ENCODE measurements at places on chromosomes 1 and 21. TPM values are rescaled to one million over a fixed set of nuclear protein-coding genes. Genes with fewer than 3 reads are reported as not detected.

The RNF2 gene
- total RNA-seq, result 34.6 TPM

The IGSF9 gene
- total RNA-seq, result 13.8 TPM

The SLFNL1 gene
- total RNA-seq, result 0.68 TPM

The LCE1E gene
- not detected for total RNA-seq

The VPS72 gene
- 52.1 TPM for total RNA-seq

The USH2A gene
- total RNA-seq, result 0.23 TPM

The TNFSF18 gene
- not detected for total RNA-seq

The ADCY10 gene
- 0.13 TPM for total RNA-seq

The SELE gene
- 5.4 TPM for total RNA-seq

The RGS4 gene
- total RNA-seq, result 1.6 TPM

The S100A8 gene
- 31.6 TPM for total RNA-seq

The ADAMTSL4 gene
- total RNA-seq, result 48.2 TPM

DNA sequence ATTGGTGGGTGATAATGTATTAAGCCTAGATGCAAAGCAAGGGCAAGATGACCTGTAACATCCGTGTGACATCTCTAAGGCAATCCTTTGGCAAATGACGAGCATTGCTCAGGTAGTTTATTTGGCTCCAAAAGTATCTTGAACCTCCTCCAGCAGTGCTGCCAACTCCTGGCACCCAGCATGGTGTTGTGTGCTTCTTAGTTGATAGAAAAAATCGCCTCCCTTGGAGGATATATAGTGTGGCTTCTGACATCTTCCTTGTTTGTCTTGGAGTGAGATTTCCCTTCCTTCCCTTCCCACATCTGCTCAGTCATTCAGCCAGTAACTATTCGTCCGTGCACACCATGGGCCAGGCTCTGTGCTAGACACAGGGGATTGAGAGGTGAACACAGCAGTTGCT is 121.8 kb downstream of the TOMM20 start:
- DNase-seq, result no peak

DNA sequence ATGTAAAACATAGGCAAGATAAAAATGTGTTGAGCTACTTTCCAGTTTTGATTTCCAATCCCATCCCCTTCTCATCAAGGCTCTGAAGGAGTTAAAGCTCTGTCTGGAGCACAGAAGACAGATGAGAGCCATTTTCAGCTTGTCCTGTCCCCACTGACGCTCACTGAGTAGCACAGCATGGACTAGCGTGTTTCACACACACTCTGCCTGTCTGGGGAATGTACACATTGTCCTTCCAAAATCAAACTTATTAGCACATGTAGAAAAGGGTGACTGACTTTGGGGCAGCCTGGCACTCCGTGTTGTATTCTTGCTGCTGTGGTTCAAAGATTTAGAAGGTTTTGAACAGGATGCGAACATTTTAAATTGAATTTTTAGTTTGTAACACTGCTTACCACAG is 139.2 kb downstream of the NEK7 start:
- no peak for DNase-seq

DNA sequence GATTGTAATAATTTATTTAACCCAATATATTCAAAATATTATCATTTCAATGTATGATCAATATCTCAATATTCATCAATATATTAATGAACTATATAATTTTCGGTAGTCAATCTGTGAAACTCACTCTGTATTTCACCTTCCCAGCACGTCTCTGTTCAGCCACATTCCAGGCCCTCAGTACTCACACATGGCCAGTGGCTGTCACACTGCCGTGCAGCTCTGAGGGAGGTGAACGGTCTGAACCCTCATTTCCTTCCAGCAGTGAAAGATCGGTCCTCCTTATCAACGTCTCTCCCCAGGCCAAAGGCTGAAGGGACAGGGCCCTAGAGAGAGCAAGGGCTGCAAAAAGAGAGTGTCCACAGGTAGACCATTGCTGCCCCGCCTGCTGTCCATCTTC is 39.5 kb upstream of the ZNF124 start:
- DNase-seq, result no peak

GRCh38 chr1:208216062-208216461 is 28.1 kb downstream of the PLXNA2 start:
- no peak for DNase-seq

- DNase-seq, result no peak
Measured at GRCh38 chr1:20439282-20439681, 46.7 kb downstream of the CAMK2N1 start.

DNA sequence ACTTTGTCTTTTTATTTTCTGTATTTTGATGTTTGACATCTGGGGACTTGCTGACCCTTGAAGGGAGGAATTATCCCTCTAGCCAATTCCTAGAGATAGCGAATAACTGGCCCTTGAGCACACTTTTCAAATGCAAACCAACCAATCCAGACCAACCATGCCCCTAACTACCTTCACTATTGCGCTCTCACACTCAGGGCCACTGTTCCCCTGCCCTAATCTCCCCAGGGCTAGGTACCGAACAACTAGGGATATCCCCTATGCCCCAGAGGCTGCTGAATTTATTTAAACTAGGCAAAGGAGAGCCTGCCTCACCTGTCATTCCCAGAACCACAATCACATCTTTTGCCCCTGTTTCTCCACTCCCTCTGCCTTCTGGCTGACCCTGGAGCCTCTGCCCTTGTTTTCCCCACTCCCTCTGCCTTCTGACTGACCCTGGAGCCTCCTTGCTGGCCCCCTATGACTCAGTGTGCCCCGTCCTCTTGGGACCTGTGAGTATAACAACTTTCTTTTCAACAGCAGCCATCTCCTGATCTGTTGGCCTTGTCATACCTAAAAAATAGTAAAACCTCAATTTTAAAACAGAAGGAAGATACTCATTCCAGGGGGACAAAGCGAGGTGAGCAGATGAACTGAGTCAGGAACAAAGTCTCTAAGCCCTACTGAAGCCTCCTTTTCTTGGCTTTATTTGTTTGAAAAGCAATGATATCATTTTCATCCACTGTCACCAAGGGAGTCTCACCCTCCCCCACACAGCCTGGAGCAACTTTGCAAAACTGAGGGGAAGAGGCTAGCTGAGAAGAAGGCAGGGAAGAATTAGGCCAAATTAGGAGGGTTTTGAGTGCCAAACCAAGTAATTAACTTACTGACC is 115.5 kb downstream of the NMNAT2 start:
- DNase-seq, result no peak

DNA sequence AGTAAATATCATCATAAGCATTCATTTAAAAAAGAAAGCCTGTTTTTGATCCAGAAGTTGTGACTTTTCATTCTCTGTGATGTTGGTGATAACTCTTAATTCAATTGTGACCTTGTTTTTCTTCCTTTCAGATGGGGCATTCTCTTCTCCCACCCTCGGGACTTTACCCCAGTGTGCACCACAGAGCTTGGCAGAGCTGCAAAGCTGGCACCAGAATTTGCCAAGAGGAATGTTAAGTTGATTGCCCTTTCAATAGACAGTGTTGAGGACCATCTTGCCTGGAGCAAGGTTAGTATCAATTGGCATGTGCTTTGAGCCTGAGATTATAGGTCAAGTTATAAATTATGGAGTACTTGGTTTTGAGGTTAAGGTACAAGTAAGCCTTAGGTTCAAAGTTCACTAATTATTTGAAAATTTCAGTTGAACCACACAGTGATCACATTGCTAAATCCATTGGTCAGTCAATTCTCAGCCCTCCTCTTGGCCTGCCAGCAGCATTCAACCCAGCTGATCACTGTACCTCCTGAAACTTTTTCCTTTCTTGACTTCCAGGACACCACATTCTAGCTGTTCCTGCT is 4.1 kb downstream of the PRDX6 start:
- DNase-seq, result no peak

DNA sequence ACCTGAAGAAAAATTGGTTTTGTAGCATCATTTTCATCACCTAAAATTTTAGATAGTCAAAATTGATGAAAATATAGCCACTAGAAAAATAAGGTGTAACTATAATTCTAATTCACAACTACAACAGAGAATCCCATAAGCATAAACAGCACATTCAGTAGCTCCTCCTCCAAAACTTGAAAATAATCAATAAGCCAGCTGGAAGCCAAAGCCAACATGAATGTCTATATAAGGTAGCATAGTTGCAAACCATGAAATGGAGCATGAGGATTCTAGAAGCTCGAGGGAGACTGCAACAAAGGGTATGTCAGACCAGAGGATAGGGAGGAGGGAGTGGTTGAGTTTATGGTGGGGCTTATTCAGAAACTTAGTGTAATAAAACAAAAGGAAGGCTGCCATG is 22.4 kb downstream of the ACBD3 start:
- DNase-seq, result no peak

GRCh38 chr1:235336903-235337302 is 8.5 kb downstream of the GGPS1 start:
- no peak for DNase-seq

GRCh38 chr1:41275831-41276230 is 33.7 kb upstream of the SCMH1 start:
- DNase-seq, result no peak

DNA sequence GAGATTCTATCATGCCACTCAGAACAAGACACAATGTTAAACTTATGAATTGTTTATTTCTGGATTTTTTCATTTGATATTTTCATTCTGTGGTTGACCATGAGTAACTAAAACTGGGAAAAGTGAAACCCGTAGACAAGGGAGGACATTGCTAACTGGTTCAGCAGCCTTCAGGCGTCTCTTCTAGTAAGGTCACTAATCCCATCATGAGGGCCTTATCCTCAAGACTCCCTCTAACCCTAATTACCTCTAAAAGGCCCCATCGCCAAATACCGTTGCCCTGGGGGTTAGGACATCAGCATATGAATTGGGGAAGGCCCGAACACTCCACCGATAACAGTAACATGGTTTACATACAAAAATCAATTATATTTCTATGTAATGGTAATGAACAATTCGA is 247.6 kb downstream of the TM2D1 start:
- DNase-seq, result no peak

DNA sequence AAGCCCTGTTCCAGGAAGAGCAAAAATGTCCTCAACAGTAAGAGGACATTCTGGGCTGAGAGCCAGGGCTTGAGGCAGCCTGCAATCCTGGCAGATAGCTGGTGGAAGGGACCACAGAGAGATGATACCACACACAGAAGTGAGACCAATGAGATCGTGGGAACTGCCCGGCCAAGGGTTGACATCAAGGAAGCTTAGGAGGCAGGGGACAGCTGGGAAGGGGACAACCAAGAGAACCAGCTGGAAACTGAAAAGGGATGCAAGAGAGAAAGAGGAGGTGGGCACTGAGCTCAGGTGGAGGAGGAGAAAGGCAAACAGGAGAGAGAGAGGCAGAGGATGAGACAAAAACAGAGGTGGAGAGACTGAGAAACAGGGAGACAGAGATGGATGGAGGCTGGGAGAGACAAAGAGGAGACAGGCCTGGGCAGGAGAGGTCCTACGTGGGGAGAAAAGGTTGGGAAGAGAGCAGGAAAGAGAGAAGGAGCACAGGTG is 9.2 kb downstream of the PDZK1IP1 start:
- DNase-seq, result no peak

- no peak for DNase-seq
Measured at GRCh38 chr21:42438316-42439205, 34.9 kb downstream of the UBASH3A start.

GRCh38 chr21:34199121-34199910 is 125.9 kb downstream of the MRPS6 start:
- DNase-seq, result no peak

DNA sequence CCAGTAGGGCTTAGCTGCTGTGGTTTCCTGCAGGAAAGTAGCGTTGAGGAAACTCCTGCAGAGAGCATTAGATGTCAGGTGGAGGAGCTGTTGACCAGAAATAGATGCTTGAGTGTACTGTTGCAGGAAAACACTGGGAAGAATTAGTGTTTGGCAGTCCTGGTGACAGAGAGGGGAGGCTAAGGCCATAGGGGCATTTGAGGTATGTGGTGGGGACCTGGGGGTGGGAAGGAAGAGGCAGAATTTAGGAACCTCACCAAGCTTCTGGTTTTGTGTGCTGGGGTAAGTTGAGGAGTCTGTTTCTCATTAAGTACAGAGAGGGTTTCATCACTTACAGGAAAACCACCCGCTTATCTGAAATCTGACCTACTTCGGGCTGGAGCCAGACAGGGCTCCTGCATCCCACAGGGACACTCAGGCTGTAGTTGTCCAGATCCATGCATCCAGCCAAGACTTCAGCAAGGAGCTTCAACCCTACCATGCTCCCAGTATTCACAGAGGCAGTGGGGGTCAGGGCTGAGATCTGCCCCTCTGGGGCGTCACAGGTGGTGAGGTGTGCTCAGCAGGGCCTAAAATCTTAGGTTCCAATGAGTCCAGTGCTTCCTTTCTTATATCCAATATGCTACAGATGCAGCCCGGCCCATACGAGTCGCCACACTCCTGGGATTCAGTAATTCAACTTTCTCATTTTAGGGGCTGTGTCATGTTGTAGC is 15.1 kb downstream of the SH2D2A start:
- DNase-seq, result no peak

DNA sequence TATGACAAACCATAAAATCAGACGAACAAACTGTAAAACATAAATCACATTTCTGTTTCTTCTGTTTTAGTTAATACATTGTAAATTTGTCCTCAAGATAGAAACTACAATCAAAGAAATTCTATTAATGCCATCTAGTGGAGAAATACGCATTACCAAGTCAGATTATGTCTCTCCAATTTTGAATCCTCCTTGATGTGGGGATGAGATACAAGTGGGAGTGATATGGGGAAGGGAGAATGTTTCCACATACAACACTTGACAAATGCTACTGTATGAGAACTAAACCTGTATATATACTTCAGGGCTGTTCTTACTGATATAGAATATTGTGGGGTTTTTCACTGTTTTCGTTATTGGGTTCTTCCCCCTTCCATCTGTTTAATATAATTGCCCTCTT is 2.6 kb downstream of the HFM1 start:
- no peak for DNase-seq
